ENCODE measurements at places on chromosomes 2 and 18.
A peak's percentile ranks its signal among the peaks of the same experiment; 100 is the strongest.

GRCh38 chr2:98121149-98121548 lies 34.2 kb downstream of the VWA3B start:
- DNase-seq: no peak

GRCh38 chr2:79512442-79513401 lies at the start of gene CTNNA2:
Gene CTNNA2 (plus strand): TSS chr2:79513051.
- peak; percentile 77 for DNase-seq

GRCh38 chr18:24354278-24354677 lies 43.3 kb downstream of the OSBPL1A start:
- DNase-seq: no peak

DNA sequence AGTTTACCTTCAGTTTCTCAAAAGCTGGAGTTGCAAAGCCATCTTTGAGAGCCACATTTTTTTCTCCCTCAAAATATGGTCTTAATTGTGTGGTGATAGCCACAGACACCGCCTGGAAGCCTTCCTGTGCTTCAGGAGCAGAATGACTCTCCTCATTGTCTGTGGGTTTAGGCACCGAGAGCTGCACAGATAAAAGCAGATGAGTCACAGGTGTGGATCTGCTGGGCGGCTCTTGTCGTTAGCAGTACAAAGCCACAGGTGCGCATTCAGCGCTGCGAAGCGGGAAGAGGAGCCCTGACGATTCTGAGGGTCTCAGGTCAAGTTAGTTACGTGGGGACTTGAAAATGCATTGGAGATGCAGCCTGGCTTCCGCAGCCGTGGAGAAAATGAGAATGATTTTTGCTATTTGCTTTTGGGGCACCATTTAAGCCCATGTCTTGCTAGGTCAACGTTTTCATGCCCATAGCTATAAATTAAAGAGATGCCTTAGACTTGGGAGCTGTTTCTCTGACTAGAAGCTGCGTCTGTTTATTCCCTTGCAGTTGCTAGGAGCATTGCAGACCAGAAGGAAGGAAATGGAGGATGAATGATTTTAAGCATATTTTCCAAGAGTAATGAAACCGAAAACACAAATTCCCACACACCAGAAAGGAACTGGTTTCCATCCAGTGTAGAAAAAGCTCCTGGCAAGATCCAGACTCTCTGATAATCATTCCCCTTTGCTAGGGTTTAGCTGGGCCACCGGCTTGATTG lies 51.5 kb downstream of the KLHL29 start:
- no peak for DNase-seq

DNA sequence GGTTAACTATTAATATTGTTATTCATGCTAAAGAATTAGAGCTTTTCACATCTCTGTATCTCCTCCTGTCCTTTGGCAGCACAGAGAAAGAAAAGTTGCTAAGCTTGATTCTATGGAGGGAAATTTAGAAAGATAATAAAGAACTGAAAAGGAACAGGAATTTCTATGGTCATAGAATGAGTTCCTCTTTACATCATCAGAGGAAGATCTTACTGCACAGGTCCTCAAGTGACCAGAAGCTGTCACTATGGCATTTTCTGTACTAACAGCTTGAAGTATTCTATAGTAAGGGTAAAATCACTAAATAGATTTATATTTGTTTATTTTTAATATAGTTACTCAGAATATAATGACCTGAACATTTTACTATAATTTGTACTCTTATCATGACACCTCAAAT lies 6.0 kb upstream of the PRKD3 start:
- DNase-seq: no peak

DNA sequence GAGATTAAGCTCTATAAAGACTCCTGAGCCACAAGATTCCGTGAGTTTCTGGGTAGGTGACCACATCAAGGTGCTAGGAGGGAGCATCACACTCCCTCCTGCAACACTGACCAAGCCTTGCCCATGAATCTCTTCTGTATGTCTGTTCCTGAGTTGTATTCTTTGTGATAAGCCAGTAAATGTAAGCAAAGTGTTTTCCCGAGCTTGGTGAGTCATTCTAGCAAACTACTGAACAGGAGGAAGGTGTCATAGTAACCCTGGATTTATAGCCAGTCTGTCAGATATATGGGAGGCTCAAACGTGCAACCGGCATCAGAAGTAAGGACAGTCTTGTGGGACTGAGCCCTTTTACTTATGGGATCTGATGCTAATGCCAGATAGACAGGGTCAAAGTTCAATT lies 346.1 kb upstream of the KYNU start:
- DNase-seq: no peak

DNA sequence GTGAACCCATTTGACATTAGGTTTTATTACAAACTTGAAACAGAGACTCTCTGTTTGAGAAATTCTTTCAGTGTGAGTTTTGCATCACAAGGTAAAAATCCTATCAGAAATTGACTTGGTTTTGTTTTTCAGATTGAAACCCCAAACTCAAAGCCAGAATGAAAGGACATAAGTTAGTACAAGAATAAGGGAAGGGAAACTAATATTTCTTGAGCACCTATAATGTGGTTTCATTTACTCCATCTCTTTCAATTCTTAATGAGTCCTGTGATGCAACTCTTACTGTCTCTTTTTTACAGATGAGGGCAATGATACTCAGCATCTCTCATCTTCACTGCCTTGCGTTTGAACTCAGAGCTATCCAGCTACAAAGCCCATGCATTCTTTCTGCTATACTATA lies 210.0 kb upstream of the SIX3 start:
- no peak for DNase-seq

- no peak for DNase-seq
Measured at GRCh38 chr2:44120428-44120827, 48.2 kb upstream of the PPM1B start.

DNA sequence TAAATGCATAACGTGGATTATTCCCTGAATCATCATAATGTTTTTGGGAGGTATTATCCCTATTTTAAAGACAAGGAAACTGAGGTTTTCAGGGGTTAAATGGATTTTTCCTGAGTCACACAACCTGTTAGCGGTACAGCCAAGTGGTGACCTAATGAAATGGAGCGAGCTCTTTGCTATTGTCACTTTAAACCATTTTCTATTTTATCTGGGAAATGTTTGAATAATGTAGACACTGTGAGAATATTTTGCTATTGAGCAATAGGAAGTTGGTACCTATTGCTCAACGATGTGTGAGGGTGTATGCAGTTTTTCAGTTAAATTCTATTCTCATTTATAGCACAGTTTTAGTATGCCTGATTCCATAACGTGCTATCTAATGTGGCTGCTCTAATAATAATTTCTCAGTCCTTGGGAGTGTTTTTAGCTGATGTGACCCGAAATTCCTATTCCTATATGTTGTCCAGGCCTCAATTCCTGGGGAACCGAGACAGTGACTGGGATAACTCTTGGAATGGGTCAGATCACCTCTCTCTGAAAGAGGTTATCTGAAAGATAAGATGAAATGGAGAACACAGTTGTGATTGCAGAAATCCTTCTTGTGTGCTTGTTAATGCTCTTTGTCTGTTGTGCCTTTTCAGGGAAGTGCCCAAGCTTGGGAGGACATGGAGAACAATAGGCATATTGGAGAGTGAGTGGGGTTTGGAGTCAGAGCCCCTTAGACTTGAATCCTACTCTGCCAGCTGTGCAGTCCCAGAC lies 38.4 kb downstream of the ABCB11 start:
- DNase-seq: no peak

- no peak for DNase-seq
Measured at GRCh38 chr18:21700528-21701075, 4.0 kb downstream of the ABHD3 start.

DNA sequence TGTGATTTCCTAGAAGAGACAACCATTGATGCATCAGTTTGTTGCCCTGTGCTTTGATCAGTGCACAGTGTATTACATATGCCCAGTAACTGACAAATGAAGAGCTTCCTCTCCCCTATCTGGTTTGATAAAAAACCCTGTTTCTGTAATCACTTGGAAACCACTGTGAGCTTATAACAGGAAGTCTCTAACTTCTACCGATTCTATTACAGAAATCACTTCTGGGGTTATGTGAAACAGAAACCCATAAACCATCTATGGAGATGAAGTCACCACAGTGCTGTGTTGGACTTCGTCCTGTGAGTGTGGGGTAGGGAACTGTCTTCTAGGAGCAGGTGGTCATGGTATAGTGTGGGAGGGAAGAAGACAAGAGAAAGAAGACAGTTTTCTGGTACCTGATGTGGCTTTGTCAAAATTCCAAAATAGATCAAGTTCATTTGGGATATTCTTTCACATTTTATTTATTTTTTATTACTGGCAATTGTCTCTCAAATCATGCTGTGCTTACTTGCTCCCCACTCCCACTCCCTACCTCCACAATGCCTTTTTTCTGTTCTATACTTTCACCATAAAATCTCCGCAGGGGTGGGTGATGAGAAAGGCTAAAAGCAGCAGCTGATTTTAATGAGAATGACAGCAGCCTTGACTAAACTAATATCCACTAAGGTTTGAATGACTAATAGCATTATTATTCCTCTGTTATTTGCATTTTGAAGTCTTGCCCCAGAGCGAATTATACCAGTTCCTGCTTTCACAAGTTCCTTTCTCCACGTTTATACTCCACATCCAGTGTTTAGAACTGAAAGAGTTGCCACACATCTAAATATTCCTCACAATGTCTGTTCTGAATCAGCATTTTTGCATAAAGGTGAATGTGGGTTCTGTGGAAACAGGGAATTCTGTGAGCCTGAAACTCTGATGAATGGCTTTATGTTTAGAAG lies 41.7 kb upstream of the RND3 start:
- DNase-seq: peak; percentile 81

DNA sequence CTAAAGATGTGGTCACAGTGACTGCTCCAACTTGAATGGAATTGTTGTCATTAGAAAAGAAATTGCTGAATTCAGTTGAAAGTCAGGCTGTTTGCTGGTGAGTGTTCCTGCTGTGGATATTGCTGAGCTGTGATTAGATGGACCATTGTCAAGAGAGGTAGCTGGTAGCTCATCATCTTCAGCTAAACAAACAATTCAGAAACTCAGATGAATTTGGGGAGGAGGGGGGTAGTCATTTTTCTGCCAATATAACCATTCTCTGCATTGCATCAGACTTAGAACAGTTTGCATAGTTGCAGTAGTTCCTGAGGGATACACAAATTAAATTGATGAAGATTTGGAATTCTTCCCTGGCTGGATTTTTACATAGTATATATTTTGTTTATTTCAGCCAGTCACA lies 108.3 kb downstream of the MTCL1 start:
- no peak for DNase-seq

DNA sequence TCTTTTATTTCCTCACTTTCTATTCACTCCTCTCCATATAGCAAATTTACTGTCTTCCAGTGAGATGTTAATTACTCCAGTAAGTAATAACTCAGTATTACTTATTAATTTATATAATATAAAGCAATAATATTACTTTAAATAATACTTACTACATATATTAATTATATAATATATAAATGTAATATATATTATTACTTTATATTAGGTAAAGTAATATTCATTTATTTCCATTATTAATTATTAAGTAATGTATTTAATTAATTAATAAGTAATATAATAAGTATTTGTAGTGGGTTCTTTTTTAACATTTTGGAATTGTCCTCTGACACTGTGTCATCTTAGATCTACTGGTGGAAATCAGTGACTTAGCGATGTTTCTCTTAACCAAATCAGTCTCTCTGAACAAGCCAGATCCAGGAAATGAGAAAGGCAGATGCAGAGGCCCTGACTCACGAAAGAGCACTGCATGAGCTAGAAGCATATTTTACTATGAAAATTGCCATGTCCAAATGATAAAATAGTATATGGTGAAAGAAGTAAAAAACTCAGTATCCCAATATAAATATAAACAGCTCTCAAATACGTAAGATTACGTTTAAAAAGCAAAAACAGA lies 115.9 kb downstream of the DSEL start:
- no peak for DNase-seq

GRCh38 chr2:9057939-9058761 lies 54.7 kb upstream of the MBOAT2 start:
- DNase-seq: no peak

DNA sequence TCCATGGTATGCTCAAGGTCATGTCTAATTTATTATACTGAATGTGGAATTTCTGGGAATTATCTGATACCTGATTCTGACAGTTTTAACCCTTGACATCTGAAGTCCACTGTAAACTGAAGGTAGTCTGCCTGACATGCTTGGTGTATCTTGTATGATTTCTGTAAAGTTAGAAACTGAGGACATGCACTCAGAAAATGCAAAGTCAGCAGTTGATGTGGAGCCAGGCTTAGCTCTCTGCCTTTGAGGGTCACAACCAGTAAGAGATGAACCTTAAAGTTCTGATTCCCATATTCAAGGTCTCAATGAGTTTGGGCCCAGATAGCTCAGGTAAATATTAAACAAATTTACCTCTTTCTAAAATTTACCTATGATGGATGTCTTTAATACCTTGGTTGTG lies 12.3 kb upstream of the CTLA4 start:
- DNase-seq: no peak

DNA sequence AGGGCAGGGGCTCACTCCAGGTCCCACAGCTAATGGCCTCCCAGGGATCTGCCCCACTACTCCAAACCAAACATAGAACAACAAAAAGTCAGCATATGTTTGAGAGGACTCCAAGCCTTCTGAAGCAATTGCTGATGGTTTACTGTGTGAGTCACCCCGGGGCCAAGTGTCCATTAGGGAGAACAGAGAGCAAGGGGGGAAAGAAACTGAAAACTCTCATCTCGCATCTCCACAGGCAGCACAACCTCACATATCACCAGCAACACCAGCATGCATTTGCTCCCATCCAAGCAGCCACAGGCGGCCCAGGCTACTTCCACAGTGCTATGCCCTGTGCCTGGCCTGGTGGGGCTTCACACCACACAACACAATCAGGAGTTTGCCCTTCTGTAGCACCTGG lies 39.1 kb downstream of the CYRIA start:
- DNase-seq: no peak

DNA sequence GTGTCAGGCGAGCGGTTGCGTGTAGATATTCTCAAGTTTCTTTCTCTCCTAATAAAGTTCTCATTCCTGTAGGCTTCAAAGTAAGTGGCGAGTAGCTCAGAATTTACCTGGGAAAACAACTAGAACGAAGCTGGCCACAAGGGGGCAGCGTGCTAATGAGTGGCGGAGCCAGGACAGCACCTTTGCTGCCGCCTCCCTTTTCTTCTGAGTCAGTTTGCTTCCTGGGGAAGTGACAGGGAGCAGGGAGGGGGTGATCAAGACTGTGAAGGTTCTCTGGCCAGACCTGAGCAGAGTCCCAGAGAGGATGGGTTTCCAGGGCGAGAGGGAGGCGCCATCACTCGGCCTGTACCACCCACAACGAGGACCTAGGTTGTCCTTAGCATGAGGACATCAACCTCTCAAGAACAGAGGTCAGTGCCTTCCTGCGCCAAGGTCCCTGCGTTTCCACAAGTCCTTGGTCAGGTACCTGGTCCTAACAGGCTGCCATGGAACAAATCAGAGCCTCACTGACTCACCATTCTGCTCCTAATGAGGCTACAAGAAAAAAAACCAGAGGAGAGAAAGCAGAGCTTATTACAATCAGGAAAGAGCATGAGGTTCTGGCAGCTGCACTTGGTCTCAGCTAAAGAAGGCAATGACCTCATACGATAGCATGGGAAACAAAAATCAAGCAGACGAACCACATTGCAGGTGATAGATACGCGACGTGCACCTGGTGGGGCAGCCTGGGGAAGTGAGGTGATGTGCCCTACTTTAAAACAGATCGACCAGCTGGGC lies 98.7 kb downstream of the PLB1 start:
- peak; percentile 63 for DNase-seq

Data from NCI-H526 treated with DMSO at 0.1 percent for 48 hours (cell line).